NCI-H345 (cell line): ENCODE measurements at places on chromosomes 11 and 22.

- DNase-seq = no peak
These were observed 22.4 kb downstream of the TOM1 start for GRCh38 chr22:35322126-35322525.

- no peak for DNase-seq
These were observed 32.2 kb upstream of the TRIM29 start for GRCh38 chr11:120169981-120170698.

DNA sequence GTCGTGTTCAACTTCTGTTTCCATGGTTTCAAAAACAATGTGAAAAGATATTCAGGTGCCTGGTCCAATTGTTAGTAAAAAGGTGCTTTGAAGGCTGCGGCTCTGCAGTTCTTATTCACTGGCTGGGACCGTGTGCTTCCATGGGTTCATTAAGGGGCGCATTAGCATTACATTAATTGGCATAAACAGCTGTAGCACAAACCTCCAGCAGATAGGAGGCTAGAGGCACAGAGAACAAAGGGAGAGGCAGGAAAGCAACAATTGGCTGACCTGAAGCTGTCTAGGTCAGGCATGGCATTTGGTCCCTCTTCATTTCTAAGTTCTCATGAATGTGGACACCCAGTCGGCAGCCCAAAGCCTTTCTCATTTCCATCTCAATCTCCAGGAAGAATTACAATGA lies 16.6 kb downstream of the PAK1 start:
- no peak for DNase-seq

GRCh38 chr11:34174412-34175041 lies 69.1 kb downstream of the NAT10 start:
- DNase-seq = peak; percentile 75

DNA sequence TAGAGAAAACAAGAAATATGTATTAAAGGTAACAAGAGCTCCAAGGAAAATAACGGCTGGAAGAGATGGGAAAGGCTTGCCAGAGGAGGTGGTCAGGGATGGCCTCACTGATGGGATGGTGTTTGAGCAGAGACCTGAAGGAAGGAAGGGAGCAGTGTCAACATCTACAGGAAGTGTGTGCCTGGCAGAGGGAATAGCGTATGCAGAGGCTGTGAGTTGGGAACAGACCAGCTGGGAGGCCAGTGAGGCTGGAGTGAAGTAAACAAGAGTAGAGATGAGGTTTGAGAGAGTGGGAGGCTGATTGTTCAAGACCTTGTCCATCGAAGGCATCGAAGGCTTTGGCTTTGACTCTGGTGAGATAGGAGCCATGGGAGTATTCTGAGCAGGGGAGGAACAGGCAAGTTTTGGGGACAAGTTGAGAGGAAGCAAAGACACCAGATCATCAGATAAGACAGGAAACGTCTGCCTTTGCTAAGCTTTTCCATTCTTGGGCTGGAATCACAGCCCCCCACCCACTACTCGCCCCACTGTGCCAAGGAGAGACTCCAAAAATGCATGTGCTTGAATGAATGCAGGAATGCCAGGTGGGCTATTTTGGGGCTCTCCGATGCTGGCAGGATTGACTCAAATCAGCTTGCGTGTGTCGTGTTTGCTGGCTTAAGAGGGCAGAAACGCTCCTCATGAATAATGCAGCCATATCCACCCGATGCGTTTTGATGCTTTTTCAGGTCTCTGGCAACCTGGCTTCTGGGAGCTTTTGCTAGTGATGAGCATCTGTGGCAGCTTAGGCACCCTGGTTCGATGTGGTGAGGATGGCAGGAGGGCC lies 7.2 kb downstream of the SGSM1 start:
- DNase-seq = no peak

- DNase-seq = no peak
These were observed 141.4 kb upstream of the E2F8 start for GRCh38 chr11:19382131-19382611.

GRCh38 chr11:47914743-47915142 lies 65.6 kb upstream of the PTPRJ start:
- no peak for DNase-seq

DNA sequence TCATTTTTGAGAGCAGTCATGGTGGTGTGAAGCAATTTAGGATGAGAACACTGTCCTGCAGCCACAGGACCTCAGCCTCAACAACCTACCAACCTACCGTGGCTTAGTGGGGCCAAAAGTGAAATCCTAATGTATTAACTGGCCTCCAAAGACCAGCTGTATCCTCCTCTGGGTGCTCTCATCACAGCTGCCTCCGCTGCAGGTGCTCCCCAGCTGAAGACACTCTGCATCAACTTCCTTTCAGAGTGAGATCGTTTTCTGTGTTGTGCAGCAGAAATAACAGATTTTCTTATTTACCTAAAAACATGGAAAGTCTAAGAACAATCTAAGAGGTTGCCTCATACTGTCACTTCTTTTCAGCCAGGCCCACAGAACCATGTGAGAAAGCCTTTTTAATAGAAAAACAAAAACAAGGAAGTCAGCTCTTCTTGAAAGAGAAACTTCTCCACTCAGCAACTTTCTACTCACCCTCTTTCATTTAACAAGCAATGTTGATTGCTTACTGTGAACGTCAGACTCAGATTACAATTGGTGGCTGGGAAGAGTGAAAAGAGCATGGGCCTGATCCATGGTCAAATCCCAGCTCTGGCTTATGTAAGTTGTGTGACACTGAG lies 136.1 kb downstream of the TENM4 start:
- DNase-seq = no peak

DNA sequence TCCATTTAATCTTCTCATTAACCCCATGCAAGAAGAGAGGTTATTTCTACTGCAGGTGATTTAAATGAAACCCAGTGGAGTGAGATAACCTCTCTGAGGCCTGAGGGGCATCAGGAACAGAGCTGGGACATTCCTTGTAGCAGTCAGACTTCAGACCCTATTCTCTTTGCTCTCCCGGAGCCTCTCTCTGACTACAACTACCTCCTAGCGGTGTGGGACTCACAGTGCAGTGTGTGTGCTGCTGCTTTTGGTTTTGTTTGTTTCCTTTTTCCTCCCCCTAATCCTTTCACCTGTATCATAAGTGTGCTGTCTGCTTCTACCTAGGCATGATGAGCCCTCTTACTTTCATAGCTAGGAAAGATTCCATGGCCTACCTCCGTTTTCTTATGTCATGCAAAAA lies 769.6 kb downstream of the NTM start:
- peak; percentile 44 for DNase-seq

GRCh38 chr11:47002390-47002789 lies 65.8 kb downstream of the CSTPP1 start:
- DNase-seq = no peak

GRCh38 chr22:21921729-21922128 lies 30.9 kb downstream of the PPM1F start:
- DNase-seq = no peak

GRCh38 chr11:59839615-59840014 lies 5.7 kb downstream of the CBLIF start:
- DNase-seq = no peak

GRCh38 chr22:50319503-50319951 lies 7.3 kb downstream of the DENND6B start:
- no peak for DNase-seq

DNA sequence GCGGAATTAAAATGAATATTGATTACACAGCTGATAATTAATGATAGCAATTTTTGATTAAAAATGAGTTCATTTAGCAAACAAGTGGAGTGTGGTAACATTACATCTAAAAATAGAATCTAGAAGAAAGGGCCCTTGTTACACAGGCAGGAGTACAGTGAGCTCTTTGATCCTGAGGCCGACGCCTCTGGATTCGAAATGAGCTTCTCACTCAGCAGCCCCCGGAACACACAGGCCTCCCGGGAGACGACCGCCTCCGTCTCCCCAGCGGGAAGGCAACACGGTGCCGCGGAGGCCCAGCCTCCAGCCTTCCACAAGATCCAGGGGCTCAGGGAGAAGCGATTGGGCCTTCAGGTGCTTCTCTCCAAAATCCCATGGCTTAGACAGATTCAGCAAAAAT lies 379.1 kb downstream of the BRD1 start:
- no peak for DNase-seq

DNA sequence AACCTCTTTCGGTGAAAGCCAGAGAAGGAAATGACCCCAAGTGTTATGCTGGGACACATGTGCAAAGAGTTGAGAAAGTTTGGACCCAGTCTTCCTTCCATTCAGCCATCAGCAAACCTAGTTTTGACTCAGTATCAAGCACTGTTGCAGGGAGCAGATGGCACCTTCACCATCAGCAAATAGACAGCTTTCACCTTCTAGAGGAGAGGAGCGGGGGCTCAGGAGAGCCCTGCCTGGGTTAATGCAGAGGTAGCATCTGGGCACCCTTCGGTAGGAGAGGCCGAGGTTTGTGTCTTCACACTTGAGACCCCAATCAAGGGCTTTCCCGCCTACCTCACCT lies 16.2 kb upstream of the MFRP start:
- no peak for DNase-seq
